ENCODE measurements at places on chromosomes 6 and 20.

- DNase-seq: no peak
Measured at GRCh38 chr6:14209000-14209399, 91.4 kb downstream of the CD83 start.

- no peak for DNase-seq
Measured at GRCh38 chr20:56685879-56686278, 56.8 kb downstream of the TFAP2C start.

- no peak for DNase-seq
Measured at GRCh38 chr6:39808964-39809363, 16.8 kb downstream of the DAAM2 start.

DNA sequence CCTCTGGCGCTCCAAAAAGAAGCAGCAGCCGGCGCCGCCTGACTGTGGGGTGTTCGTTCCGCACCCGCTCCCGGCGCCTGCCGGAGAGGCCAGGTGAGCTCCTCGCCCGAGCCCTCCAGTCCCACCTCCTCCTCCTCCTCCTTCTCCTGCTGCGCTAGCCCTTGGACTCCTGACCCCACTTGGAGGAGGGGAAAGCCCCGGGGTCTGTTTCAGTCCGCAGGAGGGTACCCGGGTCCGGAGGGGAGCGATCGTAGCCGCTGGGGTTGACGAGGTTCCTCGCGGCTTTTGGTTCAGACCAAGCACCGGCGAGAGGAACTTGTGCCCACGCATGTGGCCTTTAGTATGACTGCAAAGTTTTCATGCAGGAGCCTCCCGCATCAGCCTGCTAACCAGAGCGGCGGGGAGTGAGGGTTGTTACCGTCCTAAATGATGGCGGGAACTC lies 493 bp downstream of the CRYBG1 start:
- peak; percentile 7 for DNase-seq

- DNase-seq: no peak
Measured at GRCh38 chr6:156464100-156464878, 312.9 kb upstream of the ARID1B start.

GRCh38 chr6:83167726-83168278 lies 25.3 kb downstream of the PGM3 start:
- DNase-seq: no peak

- peak; percentile 20 for DNase-seq
Measured at GRCh38 chr20:60262967-60263603, 304.9 kb downstream of the CDH26 start.

DNA sequence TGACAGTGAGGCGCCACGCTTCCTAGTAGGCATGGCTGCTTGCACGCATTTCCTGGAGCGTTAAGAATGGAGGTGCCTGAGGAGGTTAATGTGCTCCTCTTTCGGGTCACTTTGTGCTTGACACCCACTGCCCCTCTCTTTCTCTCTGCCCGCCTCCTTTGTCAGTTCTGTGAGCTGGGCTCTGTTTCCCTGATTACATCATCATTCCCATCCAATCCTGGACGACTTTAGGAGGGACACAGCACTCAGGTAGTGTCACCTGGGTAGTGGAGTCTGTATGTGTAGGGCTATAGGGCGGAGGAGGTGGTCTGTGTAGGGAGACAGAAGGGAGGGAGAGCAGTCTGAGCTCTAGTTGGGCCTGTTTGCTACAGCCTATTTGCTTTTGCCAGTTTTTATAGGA lies 136.8 kb downstream of the JARID2 start:
- no peak for DNase-seq

DNA sequence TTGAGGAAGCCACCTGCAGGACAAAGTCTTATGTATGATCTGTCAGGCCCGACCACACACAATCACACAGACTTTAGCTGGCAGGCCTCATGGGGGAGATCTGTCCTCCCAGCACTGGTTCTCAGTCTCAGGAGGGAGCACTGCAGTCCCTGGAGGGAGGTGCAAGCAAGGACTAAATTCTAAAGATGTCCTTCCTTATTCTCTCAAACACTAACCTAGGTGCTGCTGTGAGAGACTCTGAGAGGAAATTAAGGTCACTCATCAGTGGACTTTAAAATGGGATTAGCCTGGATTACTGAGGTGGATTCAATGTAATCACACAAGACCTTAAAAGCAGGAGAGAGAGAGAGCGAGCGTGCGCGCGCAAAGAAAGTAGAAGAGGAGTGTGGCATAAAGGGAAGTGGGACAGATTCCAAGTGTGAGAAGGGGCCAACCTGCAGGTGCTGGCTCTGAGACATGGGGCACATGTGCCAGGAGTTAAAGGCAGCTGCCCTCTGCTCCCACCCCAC lies 14.3 kb downstream of the GLO1 start:
- DNase-seq: no peak

DNA sequence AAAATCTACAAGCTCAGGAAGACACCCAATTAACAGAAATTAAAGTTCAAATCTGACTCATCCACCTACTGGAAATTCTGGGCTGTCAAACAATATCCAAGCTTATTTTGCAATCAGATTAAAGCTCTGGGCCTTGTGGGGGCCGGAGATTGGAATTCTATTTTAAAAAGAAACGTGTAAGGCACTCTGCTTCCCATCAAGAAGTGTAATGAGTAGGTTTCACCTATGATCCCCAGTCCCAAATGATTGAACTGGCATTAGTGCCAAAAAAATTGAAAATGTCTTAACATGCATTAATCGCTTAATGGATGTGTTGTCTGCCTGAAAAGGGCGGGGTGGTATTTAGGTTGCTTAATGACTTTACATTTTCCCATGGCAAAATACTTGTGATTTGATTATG lies 542.4 kb upstream of the BTBD3 start:
- no peak for DNase-seq

GRCh38 chr6:33171880-33172687 lies 20.2 kb downstream of the COL11A2 start:
- DNase-seq: no peak

Measured in activated T-helper 1 cell treated with anti-CD3 and anti-CD28 coated beads, Interleukin-2, amount 50 U/mL, for 16 hours (primary cell).